Fibroblast of villous mesenchyme (primary cell): ENCODE measurements at places on chromosomes 3 and 15. TPM values are rescaled to one million over a fixed set of nuclear protein-coding genes. Genes with fewer than 3 reads are reported as not detected.

GRCh38 chr3:134314588-134315285, 59.5 kb downstream of the AMOTL2 start:
- DNase-seq: no peak

GRCh38 chr3:33184863-33185262, 33.7 kb downstream of the SUSD5 start:
- DNase-seq: no peak

- no peak for DNase-seq
Observed at GRCh38 chr3:17023006-17023664, 138.4 kb downstream of the PLCL2 start.

DNA sequence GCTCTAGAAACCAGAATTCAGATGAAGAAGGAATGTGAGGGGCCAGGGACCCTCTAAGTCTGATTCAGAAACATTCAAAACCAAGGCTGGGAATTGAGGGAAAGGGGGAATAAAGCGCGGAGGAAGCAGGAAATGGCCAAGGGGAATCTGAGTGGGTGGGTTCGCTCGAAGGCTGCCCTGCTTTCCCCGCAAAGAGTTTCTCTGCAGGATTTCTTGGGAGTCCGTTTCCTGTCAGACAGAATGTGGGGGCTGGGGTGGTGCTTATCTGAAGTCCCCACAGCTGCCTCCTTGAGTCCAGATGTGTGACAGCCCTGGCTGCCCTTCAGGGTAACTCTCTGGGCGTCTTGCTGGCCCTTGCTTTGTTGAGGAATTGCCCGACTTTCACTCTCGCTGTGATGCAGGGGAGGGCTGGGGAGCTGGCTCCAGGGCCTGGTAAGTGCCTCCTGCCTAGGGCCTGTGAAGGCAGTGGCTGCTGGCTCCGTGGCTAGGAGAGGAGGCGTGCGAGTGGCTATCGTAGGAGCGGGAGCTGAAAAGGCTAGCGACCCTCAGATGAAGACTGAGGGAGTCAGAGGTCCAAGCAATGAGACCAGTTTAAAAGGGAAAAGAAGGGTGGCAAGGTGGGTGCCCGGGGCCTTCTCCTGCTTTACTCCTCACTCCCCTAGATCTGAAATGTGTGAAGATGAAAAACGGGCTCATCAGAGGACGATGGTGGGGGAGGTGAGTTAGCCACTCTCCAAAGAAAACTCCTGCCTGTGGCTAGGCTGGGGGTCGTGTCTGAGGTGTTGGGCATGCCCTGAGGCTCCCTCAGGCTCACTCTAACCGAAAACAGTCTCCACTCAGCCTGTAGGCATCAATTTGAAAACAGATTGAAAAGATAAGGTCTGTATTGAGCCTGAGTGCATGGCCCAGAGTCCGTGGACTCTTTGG, 143.9 kb upstream of the UMPS start:
- DNase-seq: no peak

The SLC28A2 gene
- not detected in 2 replicates for total RNA-seq

- DNase-seq: peak; percentile 45
Observed at GRCh38 chr3:67077656-67078055, 79.5 kb downstream of the KBTBD8 start.

DNA sequence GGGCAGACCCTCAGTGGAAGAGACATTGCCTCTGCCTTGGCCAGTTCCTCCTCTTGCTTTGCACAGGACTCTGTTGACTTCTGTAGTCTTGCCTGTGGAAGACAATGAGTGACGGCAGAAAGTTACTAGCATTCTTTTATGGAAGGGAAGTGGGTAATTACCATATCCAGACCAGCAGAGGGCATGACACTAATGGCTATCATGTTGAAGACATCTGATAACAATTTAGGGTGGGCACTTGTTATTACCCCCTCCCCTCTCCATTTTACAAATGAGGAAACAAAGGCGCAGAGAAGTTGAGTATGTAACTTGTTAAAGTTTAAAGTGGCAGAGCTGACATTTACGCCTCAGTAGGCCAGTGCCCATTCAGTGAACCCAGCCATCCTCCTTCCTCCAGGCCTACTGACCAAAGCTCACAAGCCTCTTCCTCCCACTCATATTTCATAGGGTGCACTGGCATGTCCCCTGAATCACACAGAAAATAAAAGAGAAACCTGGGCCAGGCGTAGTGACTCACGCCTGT, 48.2 kb upstream of the FMN1 start:
- no peak for DNase-seq

GRCh38 chr3:143475981-143476380, 356.4 kb downstream of the CHST2 start:
- DNase-seq: no peak

The OR5H2 gene
- not detected in 2 replicates for total RNA-seq

The PLSCR2 gene
- 0.43 TPM in 1 of 2 replicates, not detected in the other for total RNA-seq

- DNase-seq: peak; percentile 65
Observed at GRCh38 chr3:32340039-32340438, 51.6 kb upstream of the CMTM7 start.

- no peak for DNase-seq
Observed at GRCh38 chr3:69488026-69488425, 102.1 kb upstream of the FRMD4B start.

The DNAJA4 gene
- total RNA-seq: 2.6 and 4.3 TPM in 2 replicates

The IL16 gene
- 0.32 TPM in 1 of 2 replicates, not detected in the other for total RNA-seq

The ABCC5 gene
- 13.2 and 23.3 TPM in 2 replicates for total RNA-seq

DNA sequence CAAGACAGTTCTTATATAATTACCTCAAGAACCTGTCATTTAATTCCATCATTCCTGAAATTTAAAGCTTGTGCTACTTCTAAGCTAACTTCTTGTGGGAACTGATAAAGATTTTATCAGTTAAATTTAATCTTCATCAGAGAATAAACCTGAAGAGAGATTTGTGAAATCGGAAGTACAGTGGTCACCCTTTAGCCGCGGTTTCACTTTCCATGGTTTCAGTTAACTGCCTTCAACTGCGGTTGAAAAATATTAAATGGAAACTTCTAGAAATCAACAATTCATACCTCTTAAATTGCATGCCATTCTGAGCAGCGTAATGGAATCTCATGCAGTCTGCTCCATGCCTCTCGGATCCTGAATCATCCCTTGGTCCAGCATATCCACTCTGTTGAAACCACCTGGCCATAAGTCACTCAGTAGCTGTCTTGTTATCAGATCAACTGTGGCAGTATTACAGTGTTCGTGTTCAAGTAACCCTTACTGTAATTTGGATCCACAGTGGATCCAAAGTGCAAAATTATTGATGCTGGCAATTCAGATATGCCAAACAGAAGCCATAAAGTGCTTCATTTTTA, 626.1 kb downstream of the CADM2 start:
- DNase-seq: no peak

The INAFM2 gene
- total RNA-seq: 11.9 and 16.8 TPM in 2 replicates

- DNase-seq: peak; percentile 52
Observed at GRCh38 chr3:179688850-179689249, 36.0 kb downstream of the USP13 start.

DNA sequence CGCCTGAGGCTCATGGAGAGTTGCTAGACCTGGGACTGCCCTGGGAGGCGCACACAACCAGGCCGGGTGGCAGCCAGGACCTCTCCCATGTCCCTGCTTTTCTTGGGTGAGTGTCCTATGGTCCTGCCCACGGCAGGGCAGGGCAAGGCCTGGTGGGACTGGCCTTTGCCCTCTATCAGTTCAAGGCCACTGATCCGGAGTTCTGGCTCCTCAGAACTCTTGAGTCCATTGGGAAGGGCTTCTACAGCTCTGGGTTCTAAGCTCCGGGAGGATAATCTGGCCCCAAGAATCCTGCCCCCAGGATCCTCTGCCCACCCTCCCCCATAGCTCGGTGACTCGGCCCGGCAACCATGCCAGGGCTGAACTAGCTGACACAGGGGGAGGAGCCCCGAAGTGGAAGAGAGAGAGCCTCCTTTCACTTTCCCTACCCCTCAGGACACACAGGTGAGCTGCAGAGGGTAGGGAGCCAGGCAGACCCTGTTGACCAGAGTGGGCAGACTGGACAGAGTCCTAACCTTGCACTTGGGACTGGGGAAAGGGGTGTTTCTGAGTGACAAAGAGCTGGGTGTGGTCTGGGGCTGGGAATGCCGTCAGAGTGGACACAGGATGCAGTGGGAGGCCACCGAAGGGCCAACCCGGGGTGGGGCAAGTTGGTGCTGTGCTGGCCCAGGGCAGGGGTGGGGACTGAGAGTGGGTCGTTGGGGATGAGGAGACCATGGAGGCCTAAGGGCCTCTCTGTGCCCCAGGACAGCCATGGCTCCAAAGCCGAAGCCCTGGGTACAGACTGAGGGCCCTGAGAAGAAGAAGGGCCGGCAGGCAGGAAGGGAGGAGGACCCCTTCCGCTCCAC, 664 bp downstream of the PARP3 start:
- peak; percentile 51 for DNase-seq

DNA sequence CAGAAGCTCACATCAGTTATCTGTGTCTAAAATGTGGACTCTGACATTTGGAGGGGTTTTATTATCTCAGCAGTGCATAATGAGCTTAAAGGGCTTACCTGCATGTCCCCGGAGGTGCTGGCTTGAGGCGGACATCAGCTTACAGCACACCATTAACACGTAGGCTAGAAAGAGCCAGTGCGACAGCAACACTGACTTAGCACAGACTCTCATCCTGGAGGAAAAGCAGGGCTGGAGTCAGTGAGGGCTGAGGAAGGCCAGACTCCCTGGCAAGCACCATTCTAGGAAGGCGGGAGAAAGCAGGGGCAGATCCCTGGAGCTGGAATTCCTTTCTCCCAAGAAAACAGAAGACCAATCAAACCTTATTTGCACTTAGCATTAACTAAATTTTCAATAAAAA, 51.7 kb downstream of the TAFA4 start:
- DNase-seq: no peak

DNA sequence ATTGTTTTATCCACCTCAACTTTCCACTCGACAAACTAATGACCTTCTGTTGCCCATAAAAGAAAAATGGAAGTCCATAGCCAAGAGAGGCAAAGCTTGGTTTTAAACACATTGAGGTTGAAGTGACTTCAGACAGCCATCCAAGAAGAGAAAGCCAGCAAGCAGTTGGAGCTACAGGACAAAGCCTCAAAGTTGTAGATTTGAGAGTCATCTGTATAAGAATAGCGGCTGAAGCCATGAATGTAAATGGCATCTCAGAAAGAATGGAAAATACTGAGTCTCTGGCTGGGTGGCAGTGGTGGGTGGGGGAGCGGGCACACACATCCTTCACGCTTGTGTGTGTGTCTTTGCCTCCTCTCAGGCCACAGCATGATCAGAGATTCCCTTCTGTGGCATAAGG, 124.1 kb upstream of the CHRM5 start:
- DNase-seq: no peak

DNA sequence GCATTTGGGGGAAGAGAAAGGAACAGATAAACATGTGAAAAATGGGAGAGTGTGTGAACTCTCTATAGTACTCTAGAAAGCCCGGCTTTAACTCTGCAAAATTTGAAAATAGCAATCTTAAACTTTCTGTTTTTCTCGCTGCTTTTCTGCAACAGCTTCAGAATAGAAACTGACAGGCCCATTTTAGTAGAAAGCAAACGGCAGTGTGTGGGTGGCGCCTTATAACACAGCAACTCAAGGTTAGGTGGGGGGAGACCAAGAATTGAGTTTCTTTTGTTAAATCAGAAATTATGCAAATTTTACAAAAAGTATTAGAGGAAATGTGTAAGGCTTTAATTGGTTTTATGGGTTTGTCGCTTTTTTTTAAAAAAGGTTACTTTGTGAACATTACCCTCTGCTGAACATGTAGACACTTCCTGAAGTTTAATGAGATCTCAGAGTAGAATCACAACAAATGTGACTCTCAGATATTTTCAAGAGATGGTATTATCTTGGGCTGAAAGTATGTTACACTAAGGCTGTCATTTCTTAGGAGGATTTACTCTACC, 107.0 kb downstream of the PTPRG start:
- no peak for DNase-seq

The LTK gene
- 0.86 and 1.6 TPM in 2 replicates for total RNA-seq

The PARP3 gene
- 24.6 and 25.1 TPM in 2 replicates for total RNA-seq

The SKOR1 gene
- 0.32 TPM in 1 of 2 replicates, not detected in the other for total RNA-seq

The TMEM40 gene
- total RNA-seq: under 0.01 TPM in 1 of 2 replicates, not detected in the other

GRCh38 chr15:48149858-48150257, 28.2 kb downstream of the MYEF2 start:
- DNase-seq: no peak

GRCh38 chr3:44125246-44125645, 116.4 kb upstream of the TOPAZ1 start:
- peak; percentile 3 for DNase-seq

GRCh38 chr15:51678096-51678495, 3.2 kb upstream of the SCG3 start:
- no peak for DNase-seq

The ACP3 gene
- total RNA-seq: 2.3 and 10.8 TPM in 2 replicates

DNA sequence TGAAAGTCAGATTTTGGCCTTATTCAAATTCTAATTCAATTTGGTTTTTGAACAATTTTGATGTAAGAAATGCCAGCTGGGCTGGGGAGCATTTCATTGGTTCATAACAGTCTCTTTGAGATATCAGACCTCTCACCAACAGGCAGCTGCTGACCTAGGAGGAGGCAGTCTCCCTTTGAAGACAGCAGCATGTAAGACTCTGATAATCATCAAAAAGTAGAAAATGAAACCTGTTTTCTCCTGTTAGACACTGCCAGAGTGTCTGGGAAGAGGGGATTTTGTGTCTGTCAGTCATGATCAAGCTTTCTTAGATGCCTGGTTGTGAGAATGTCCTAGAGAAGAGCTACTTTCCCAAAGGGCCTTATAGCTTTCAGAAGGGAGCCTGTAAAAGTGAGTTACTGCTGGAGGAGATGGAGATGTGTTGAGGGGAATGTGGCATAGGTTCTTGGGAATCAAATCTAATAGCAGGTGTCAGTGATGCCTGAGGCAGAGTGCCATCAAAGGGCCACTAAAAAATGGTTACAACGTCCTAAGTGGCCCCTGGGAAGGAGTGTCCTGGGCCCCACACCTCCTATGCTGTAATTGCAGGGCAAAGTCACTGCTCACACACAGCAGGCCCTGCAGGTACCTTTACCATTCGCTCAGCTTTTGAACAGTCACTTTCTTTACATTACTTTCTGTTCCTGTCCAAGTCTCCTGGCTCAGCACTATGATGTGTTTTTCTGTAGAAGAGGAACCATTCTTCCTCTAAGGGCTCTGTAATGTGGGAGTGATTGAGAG, 43.1 kb downstream of the FSTL1 start:
- no peak for DNase-seq

DNA sequence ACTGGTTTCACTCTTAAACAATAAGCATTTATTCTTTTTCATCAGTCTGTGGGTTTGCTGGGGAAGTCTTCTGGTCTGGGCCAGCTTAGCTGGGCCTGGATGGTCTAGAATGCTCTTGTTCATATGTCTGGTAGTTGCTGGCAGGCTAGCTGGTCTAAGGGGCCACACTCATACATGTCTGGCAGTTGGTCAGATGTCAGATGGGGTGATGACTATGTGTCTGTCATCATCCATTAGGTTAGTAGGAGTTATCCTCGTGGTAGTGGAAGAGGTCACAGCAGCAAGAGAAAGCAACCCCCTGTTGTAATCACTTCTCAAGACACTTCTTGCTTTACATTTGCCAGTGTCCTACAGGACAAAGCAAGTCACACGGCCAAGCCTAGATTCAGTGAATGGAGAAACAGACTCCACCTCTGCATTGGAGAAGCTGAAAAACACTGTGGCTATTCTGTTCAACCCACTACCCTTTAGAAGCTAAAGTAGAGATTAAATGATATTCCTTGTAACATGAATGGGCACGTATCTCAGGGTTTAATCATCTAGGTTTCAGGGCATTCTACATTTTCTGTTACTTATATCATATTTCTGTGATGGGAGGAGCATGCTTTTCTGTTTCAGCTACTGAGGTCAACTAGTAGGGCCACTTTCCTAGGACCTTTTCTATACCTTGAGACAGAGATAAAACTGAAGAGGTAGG, 5.5 kb upstream of the ARID3B start:
- no peak for DNase-seq
